ENCODE measurements at places on chromosomes 1 and 21. TPM values are rescaled to one million over a fixed set of nuclear protein-coding genes. Genes with fewer than 3 reads are reported as not detected.

The DYNLT4 gene
- not detected for total RNA-seq

The SDCCAG8 gene
- 23.3 TPM for total RNA-seq

The HES4 gene
- 58.9 TPM for total RNA-seq

The SOX13 gene
- 14.2 TPM for total RNA-seq

The PCSK9 gene
- 125 TPM for total RNA-seq

The MAP1LC3C gene
- total RNA-seq = not detected

The FCAMR gene
- not detected for total RNA-seq

The THEM5 gene
- 0.99 TPM for total RNA-seq

The FMO2 gene
- not detected for total RNA-seq

The RCSD1 gene
- total RNA-seq = not detected

The SPRR2G gene
- total RNA-seq = not detected

The COX20 gene
- 24.6 TPM for total RNA-seq

The CRNN gene
- 5.2 TPM for total RNA-seq

The LHX8 gene
- total RNA-seq = not detected

The ERRFI1 gene
- 120 TPM for total RNA-seq

Measured in airway epithelial cell (primary cell).